ENCODE measurements at places on chromosomes 7 and 10.

DNA sequence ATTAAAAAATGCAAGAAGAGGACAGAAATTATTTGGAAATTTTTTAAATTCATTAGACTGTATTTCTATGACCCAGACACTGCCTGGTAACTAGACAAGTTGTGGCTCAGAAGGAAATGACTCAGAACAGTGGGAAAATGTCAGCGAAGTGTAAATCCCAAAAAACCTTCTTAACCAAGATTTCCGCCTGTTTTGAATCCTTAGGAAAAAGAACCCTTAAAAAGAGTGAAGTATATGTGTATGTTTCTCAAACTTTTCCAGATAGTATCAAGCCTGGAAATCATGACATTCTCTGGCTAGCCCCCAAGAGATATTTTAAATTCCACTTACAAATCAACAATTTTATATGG is 42.7 kb upstream of the PLXNA4 start:
- DNase-seq: no peak

DNA sequence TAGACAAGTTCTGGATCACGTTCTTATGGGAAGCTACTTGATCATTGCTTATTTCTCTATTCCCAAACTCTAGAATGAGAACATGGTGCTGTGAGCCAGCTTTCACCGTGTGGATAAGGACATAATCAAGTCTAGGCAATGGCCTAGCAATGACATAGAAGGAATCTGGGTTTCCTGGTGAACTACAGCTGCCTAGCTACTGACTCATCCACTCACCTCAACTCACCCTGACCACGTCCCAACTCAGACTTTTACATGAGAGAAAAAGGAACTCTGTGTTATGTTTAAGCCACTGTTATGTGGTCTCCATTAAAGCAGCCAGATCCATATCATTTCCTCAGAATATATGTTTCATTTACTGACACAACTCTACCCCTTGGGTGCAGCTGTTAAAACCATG is 18.8 kb upstream of the MET start:
- DNase-seq: no peak

DNA sequence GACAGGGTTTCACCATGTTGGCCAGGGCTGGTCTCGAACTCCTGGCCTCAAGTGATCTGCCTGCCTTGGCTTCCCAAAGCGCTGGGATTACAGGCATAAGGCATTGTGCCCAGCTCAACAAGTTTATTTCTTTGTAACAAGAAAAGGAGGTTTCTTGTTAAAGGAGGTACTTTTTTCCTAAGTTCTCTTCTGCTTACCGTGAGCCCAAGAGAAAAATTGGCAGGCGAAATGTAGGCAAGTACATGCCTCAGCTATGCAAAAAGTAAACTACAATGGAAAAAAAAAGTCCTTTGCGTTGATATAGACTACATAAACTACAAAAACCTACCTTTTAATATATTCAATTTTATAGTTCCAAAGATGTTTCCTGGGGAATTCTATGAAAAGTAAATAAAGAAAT is 122.6 kb downstream of the DKK1 start:
- DNase-seq: no peak

- DNase-seq: no peak
These were observed 25.6 kb downstream of the IRF5 start for GRCh38 chr7:128963327-128963757.

DNA sequence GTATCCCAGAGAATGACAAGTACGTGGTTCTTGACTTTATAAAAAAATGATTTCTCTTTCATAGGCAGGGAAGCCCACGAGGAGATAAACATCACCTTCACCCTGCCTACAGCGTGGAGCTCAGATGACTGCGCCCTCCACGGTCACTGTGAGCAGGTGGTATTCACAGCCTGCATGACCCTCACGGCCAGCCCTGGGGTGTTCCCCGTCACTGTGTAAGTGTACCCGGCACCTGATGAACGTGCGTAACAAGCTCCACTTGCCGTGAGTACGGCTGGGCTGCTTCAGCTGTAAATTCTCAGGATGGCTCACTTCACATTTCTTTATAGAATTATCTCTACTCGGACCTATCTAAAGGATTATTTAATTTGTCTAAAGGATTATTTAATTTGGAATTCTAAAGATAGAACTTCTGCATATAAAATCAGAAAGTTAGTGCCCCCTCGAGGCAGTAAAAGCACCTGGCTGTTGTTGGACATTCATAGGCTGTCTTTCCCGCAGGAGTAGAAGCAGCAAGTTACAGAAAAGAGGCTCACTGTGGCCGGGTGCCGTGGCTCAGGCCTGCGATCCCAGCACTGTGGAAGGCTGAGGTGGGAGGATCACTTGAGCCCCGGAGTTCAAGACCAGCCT is 27.6 kb downstream of the TMEM248 start:
- DNase-seq: no peak
